ENCODE measurements at places on chromosomes 1 and 21.

GRCh38 chr1:220219136-220219442, 53.2 kb downstream of the RAB3GAP2 start:
- DNase-seq, result no peak

GRCh38 chr1:112700290-112701226, 6.4 kb downstream of the RHOC start:
- peak; percentile 73 for DNase-seq

GRCh38 chr1:228927421-228927820, 192.1 kb downstream of the RHOU start:
- DNase-seq, result no peak

GRCh38 chr1:207004931-207005830, 27.4 kb downstream of the C1orf116 start:
- peak; percentile 4 for DNase-seq

GRCh38 chr1:28518745-28519341, 13.0 kb downstream of the RCC1 start:
- no peak for DNase-seq

GRCh38 chr1:84504580-84505492, 1.4 kb upstream of the SPATA1 start:
- DNase-seq, result no peak

DNA sequence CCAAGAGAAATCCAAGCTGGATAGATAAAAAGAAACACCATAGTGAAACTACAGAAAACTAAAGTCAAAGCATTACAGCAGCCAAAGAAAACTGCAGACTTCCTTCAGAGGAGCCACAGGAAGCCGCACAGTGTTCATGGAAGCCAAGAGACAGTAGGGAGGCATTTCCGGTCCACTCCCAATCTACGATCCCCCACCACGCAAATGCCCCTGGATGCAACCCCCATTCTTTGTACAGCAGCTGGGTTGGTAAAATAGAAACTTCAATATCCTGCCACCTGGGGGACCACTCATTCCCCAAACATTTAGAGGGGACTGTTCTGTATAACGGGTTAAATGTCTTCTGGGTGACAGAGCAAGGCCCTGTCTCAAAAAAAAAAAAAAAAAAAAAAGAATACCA, 43.9 kb upstream of the TSPEAR start:
- no peak for DNase-seq

- no peak for DNase-seq
These were observed 24.8 kb upstream of the TCEA3 start for GRCh38 chr1:23449306-23449705.

GRCh38 chr1:157803851-157804250, 16.1 kb downstream of the FCRL1 start:
- DNase-seq, result no peak

- no peak for DNase-seq
These were observed 4.4 kb upstream of the PHTF1 start for GRCh38 chr1:113763661-113764060.

DNA sequence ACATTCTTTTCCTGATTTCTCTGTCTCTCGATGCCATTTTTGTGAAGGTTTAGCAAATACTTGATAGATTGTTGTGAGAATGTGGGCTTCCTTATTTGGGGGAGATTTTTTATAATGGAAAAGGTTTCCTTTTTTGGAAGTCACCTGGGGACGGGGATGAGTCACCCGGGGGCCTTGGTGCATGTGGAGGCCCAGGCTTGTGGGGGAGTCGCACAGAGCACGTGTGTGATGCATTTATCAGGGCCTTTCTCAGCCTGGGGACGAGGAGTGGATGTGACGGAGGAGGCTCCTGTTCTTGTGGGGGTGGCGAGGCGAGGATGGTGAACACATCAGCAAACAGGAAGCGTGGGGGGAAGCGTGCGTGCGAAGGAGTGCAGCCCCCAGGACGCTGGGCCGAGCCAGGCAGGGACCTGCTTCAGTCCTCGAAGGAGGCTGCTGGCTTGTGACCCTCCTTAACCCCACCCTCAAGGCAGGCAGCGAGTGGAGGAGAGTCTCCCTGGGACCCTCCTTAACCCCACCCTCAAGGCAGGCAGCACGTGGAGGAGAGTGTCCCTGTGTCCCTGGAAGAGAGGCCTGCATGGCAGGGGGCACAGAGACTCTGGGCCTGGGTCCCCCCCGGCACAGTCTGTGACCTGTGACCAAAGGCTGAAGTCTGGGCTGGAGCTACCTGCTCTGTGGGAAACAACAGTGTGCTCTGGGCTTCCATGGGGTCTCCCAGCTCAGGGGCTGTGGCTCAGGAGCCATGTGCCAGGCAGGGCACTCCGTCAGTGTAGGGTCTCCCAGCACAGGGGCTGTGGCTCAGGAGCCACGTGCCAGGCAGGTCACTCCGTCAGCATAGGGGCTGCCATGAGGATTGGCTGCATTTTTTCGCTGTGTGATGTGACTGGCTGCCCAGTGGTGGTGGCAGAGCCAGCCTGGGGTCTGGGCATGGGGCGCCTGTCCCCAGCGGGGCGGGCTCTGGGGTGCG, 57.2 kb downstream of the AGPAT3 start:
- DNase-seq, result no peak

Measured in NCI-H748 treated with DMSO at 0.1 percent for 48 hours (cell line).